Hematopoietic multipotent progenitor cell treated with erythropoietin and hydrocortisone succinate and interleukin-3 and kit ligand, for 4 days (in vitro differentiated cells): ENCODE measurements at places on chromosomes 12 and 14.

DNA sequence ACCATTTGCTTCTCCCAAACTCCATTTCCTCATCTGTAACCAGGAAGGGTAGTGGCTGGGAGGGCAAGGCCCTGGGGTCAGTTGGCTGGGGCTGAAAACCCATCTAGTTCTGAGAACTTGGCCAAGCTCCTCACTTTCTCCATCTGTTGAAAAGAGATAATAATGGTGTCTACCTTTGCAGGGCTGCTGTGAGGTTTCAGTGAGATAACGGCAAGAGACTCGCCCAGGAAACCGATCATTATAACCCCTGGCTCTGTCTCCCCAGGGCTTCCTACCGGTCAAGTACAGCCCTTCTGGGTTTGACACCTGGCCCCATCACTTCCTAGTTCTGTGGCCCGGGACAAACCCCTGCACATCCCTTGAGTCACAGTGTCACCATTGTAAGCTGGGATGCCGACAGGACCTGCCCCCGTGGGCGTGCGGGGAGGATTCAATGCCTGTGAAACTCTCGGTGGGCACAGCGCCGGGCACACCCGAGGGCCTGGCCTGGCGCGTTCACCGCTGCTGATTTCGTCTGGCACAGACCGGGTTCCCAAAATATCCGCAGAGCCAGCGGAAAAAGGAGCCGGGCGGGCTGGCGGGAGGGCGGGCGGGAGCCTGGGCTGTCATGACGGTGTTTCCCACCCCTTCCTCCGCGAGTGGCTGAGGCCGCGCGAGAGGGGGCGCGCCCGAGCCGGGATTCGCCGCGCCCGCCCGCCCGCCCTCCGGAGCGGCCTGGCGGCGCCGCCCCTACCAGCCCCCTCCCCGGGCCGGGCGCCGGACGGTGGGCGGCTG lies 4.4 kb downstream of the KMT5A start:
- peak; percentile 90 for DNase-seq

GRCh38 chr12:131984334-131984733 lies 34.6 kb downstream of the EP400 start:
- no peak for DNase-seq

GRCh38 chr12:58309806-58310205 lies 368.4 kb downstream of the ATP23 start:
- DNase-seq = no peak

DNA sequence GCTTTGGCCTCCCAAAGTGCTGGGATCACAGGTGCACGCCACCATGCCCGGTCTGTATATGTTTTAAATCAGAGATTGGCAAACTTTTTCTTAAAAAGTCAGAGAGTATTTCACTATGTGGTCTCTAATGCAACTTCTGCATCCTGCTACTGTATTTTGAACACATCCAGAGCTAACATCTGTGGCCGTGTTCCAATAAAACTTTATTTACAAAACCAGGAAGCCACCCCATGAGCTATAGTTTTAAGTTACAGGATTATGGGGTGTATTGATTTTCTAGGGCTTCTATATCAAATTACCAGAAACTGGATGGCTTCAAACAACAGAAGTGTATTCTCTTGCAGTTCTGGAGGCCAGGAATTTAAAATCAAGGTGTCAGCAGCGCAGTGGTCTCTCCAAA lies 5.3 kb upstream of the RBM19 start:
- no peak for DNase-seq

DNA sequence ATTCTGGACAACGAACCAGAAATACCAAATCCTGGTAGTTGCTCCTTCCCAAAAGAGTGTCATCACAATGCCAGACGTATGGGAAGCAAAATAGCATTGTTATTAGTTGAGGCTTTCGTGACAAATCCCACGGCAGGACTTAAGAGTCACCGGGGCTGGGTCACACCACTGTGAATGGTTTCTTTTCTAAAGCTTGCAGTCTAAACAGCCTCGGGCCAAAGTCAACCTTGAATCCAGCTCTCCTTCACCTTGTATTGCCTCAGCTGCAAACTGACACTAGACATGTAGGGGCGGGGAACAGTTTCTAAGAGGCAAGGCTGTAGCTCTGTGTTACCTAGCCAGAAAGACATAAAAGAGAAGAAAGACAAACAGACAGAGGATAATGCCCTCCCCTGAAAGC lies 734.8 kb downstream of the MED13L start:
- no peak for DNase-seq

DNA sequence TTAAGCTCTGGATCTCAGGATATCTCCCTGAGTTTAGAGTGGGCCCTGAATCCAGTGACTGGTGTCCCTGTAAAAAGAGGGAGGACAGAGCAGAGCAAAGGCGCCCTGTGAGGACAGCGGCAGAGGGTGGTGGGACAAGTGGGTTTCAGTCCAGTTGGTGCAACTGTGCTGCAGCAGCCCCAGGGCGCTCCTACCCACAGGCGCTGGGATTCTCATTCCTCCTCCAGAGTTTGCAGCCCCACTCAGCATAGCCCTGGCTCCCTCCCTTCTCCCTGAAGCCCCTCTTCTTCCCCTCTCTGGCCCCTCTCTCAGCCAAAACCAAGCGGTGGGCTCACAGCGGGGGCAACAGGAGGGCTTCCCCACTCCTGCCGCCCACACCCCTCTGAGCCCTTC lies 1.6 kb downstream of the TMEM179 start:
- DNase-seq = no peak

DNA sequence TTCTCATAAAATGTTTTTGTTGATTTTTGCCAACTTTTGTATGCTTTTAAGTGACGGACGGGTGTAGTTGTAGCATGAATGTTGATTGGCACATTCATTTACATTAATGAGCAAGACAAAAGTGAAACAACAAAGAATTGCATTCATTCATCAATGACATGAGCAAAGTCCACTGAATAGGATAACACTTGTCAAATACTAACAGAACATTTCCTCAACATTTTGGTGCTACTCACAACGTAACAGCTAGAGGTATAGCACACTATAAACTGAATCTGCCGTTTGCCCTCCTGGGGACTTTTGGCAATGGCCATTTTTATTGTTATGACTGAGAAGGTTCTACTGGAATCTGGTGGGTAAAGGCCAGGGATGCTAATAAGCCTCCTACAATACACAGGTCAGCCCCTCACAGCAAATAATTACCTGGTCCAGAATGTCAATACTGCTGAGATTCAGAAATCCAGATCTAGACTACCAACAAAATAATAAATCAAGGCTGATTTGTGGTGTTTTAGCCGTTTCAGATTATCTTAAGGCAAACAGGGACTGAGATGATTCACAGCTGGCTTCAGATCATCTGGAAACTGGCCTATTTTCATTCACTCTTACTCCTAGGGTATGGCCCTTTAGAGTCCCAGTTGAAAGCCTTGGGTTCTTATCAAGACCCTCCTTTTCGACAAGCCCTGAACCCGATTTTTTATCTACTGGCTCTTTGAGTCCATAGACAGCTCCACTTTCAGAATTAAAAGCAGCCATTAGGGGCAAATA lies 22.5 kb upstream of the CDKN3 start:
- DNase-seq = no peak
